MCF 10A (cell line): ENCODE measurements at places on chromosomes 3 and 15. TPM values are rescaled to one million over a fixed set of nuclear protein-coding genes. Genes with fewer than 3 reads are reported as not detected.
A peak's percentile ranks its signal among the peaks of the same experiment; 100 is the strongest.

GRCh38 chr3:181265750-181266333 is 276.3 kb upstream of the DNAJC19 start:
- DNase-seq = peak; percentile 35

DNA sequence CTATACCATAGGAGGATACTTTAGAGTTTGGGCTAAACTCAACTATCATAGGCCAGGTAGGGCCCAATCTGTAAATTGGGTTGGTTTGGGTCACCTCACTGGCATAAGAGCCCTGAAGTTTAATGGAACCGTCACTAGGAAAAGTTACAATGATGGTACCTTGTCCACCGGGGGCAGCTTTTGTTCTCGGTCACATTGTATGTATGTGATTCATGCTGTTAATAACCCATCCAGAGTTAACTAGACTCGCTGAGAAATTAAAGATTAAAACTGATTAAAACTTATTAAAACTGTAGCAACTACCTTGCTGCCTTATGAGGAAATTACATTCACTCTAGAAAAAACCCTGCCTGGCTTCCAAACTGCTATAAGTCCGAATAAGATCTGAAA is 145.0 kb upstream of the TMCO5A start:
- DNase-seq = no peak

GRCh38 chr3:113140876-113141275 is 70.5 kb upstream of the BOC start:
- DNase-seq = peak; percentile 22

DNA sequence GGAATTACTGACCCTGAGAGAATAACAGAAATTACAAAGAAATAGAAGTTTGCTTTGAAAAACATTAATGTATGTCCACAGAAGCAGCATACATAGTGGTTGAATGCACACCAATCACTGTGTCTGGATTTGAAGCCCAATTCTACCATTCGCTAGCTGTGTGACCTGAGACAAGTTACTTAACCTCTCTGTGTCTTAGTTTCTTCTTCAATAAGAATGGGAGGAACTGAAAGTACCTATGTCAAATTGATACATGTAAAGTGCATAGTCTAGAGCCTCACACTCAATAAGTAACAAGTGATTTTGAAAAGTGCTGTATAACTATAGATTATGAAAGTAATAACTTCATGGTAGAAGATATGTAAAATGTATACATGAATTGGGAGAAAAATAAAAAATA is 457.8 kb downstream of the FOXP1 start:
- no peak for DNase-seq

DNA sequence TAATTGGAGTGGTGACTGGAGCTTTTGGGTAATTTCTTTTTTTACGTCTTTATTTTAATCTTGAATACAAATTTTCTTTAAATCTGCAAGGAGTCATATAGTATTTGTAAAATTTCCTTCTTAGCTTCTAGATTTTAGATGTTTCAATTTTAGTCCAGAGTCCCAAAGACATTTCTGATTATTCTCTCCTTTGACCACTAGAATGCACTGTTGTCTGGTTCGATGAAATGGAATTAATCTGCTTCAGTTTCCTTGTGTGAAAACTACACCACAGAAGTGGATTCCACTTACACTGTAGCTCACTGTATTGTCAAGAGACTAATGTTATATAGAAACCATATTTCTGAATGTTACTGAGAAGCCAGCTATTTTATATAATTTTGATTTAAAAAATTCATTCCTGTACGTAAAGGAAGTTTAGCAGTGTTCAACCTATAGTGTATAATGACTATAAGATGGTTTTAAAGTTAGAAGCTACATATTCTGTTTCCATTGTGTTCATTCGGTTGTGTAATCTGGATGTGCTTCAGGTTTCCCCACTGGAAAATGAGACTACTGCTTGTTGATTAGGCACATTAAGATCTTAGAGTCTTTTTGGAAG is 6.1 kb downstream of the GRAMD1C start:
- peak; percentile 65 for DNase-seq

DNA sequence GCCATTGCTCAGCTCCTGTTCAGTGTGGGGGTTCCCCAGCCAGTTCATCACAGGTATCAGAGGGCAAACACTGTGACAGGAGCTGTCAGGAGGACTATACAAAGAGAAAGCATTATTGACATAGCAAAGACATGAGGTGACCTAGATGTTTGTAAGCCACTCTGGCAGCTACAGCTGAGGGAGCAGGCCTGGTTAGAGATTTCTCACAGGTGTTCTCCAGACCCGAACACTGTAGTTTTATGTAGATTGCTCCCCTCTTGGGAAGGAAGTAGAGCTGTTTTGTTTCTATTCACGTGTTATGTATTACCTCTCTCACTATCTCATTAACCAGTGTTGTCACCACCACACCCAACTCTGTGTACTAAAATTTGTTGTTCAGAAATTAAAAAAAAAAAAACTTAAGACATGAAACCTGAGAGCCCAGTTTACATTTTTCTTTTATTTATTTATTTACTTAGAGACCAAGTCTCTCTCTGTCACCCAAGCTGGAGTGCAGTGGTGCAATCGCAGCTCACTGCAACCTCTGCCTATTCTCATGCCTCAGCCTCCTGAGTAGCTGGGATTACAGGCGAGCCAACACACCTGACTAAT is 123.7 kb downstream of the RBPMS2 start:
- DNase-seq = peak; percentile 7

DNA sequence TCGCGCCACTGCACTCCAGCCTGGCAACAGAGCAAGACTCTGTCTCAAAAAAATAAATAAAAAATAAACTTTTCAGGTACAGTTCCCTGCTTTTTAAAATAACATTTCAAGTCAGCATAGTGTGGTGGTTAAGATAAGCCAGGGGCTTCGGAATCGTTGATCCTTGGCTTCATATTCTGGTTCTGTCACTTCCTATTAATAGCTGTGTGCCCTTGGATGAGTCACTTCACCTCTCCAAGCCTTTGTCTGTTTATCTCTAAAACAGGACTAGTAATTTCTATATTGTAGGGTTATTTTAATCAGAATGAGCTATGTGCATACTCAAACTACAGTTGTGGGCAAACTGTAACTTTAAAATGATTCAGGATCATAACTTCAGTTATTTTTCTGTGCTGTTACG is 53.8 kb upstream of the SENP5 start:
- DNase-seq = no peak

Gene NR1I2
- total RNA-seq = not detected in 2 replicates

GRCh38 chr15:29871401-29871800 is 49.1 kb upstream of the TJP1 start:
- DNase-seq = no peak

DNA sequence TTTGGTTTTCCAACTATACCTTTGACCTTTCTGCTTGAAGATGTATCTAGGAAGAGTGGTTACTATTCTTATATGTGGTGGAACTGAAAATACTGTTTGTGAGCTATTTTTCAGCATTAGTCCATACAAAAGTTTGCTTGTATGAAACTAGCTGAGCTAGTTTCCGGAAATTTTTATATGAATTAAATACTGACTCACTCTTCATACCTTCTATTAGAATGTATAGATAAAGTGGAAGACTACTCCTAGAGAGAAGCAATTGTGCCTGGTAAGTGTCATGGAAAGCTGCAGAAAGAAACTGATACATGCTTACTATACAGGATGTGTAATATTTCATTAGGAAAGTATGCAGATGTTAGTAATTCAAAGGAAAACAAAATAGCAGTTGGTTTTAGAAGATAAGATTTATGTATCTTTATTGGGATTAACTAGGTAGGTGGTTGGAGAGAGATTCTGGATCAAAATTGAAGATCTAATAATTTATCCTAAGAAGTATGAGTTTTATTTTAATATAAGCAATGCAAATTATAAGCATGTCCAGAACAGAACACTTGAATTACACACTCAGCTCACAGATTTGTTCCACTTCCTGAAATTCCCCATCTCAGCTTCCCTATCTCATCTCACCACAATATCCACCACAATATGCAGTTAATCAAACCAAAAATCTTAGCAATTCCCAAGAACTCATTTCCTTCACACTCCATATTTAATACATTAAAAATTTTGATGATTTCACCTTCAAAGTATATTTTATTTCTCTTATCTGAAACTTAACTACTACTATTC is 82.8 kb downstream of the BCHE start:
- no peak for DNase-seq

DNA sequence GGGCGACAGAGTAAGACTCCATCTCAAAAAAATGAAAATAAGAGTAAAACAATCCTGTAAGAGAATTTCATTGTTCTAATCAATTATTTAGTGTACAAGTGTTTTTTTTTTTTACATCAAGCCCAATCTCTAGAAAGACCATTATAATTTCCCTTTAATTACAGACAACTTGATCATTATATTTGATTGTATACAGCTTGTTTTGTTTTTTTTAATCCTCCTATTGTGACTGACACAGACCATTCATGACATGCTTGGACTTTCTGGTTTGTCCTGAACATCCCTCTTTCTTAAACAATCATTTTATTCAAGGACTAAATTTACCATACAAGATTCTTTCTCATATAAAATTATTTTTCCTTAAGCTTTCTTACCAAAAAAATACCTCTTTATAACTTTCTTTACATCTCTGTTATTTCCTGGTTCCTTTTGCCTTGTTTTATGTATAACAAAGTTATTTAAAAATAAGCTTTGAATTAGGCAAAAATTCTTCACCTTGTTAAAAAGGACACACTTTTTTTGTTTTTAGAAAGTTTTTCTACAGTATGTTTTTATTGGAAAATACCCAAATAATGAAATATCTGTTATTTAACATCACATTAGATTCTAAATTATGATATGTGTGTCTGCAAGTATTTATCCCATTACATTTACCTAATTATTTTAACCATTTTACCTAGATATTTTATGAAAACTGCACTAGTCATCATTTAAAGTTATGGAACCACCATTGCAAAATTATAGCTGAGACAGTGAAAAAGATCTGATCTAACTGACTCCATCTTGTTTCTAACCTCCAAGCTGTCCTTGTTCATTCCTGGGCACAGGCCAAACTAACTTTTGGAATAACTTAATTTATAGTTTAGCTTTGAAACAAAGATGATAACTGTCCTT is 26.1 kb upstream of the GFM1 start:
- peak; percentile 11 for DNase-seq

- no peak for DNase-seq
Observed at GRCh38 chr3:217099-217813, 20.7 kb downstream of the CHL1 start.

GRCh38 chr3:44932986-44933944 is 42.7 kb downstream of the ZDHHC3 start:
- DNase-seq = no peak

Gene JAGN1
- total RNA-seq = 49.7 and 55.4 TPM in 2 replicates

DNA sequence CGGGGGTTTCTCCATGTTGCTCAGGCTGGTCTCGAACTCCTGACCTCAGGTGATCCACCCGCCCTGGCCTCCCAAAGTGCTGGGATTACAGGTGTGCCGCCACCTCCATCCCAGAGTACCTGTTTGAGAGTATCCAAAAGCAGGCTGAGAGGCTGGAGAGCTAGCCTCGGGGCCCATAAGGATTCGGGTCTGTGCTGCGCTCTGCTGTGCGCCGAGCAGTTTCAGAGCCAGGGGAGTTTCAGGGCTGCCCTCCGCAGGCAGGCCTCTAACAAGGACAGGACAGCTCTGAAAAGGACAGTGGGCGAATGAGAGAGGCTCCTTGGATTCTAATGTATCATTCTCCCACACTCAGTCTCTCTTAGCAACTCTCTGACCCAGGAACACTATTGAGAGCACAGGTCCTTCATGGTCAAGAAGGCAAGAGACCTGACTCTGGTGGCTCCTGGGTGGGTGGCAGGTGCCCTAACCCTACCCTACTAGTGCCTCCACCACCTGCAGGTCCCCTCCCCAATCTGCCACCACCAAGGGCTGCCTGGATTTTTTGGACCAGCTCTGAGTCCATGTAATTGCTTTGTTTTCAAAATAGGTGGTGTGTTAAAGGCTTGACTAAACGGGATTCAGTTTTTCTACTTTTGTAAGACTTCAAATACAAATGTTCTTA is 27.8 kb downstream of the MAGEF1 start:
- no peak for DNase-seq

DNA sequence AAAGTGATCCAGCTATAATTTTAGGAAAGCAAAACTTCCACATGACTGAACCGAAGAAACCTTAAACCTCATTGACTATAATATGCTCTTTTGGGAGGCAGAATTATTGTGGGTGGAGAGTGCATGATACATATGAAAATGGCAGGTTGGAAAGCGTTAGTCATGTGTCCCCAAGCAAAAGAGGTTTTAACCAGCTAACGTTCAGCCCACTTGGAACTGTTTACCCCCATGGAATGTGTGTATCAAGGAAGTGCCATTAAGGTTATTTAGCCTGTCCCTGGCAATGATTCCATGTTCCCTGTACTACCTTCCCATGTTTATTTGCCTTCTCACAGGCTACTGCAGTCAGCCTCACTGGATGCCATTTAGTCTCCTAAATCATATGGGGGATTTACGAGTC is 44.1 kb upstream of the LRRC58 start:
- DNase-seq = no peak

DNA sequence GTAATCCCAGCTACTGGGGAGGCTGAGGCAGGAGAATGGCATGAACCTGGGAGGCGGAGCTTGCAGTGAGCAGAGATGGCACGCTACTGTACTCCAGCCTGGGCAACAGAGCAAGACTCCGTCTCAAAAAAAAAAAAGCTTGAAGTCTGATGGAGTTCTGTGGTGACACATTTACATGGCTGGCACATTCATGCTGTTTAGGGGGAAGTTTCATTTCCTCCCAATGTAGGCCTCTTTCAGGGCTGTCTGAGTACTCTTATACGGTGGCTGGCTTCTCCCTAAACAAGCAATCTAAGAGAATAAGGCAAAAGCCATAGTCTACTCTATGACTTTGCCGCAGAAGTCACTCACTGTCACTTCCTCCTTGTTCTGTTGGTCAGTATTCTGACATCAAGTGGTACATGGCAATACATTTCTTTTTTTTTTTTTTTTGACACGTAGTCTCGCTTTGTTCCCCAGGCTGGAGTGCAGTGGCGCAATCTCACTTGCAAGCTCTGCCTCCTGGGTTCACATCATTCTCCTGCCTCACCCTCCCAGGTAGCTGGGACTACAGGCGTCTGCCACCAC is 41.2 kb downstream of the OIP5 start:
- no peak for DNase-seq

Gene HTR3E
- not detected in 2 replicates for total RNA-seq

- DNase-seq = no peak
Observed at GRCh38 chr3:175184392-175184791, 325.3 kb downstream of the NAALADL2 start.

GRCh38 chr15:74387141-74387541 is 19.7 kb upstream of the CYP11A1 start:
- no peak for DNase-seq
